ENCODE measurements at places on chromosomes 3 and 15.

- no peak for DNase-seq
Observed at GRCh38 chr15:67019884-67020520, 45.4 kb upstream of the SMAD3 start.

DNA sequence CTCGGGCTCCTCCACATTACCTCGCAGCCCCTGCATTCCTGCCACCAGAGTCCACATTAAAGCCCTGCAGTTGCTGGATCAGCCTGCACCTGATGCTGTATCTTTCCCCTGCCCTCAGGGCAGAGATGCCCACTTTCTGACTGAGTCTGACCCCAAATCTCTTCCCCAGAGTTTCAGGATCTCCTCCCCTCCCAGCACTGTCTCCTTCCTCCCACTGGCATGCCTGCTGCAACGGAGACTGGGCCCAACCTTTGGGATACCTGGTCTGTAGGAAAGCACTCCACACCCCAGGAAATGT is 20.6 kb upstream of the GP9 start:
- no peak for DNase-seq

GRCh38 chr3:181998828-181999227 is 287.1 kb downstream of the SOX2 start:
- DNase-seq = no peak

DNA sequence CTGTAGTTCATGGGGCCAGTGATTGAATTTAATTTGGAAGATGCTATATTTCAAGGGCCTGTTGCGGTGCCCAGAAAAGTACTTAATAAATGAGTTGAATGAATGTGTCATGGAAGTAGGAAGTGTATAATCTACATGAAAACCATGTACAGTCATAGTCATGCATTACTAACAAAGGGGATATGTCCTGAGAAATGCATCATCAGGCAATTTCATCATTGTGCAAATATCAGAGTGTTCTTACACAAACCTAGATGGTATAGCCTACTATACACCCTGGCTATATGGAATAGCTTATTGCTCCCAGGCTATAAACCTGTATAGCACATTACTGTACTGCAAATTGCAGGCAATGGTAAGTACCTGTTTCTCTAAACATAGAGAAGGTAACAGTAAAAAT is 10.7 kb upstream of the MYO5C start:
- DNase-seq = no peak

- DNase-seq = peak; percentile 84
Observed at GRCh38 chr3:190513409-190514370, at the start of gene IL1RAP. Gene IL1RAP, plus strand, starts transcription at chr3:190514085. Its CDS starts 50,205 bp downstream, at chr3:190564290.

DNA sequence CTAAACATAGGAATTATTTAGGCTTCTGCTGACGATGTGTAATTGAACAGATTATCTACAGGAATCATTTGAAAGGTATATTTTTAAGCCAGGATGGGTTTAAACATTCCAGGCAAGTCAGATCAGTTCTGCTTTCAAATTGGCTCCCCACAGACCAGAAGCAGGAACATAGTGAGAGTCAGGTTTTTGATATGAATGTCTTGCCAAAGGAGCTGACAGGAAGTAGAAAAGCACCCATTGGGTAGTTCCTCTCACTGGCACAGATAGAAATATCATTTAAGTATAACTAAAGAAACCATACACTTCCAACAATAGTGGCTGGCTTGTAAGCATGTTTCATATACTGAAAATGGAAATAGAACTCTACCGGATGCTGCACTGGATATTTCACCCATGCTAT is 95.2 kb downstream of the CLDN1 start:
- no peak for DNase-seq

Data from effector CD8-positive, alpha-beta T cell (primary cell).